ENCODE measurements at places on chromosomes 16 and 17.

DNA sequence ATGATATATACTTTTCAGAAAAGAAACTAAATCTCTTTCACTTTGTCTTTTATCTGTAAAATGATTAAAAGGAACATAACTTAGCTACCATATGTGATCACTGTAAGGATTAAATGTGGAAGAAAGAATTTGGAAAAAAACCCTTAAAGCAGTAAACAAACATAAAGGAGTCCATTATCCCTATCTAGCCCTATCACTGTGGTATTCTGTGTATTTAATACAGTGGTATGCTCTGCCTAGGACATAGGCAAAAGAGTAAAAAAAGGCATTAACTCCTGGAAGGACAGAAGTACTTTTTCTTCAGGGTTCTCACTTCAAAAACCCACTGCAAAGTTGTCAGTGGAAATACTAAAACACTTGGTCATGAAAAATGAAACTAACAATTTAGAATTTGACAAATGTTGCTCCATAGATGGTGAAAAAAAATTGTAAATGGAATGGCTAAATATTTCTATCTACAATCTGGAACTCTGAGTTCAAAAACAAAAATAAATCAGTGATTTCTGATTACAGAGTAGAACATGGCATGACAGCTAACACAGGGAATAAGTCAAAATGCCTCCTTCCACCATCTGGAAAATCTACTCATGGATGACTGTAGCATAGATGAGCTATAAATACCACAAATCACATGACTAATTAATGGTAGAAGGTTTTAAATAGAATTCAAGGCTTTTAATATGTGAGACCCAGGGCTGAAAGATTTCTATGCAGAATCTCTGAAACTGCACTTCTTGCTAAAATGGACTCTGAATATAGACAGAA lies 140.1 kb downstream of the ITFG1 start:
- no peak for DNase-seq

DNA sequence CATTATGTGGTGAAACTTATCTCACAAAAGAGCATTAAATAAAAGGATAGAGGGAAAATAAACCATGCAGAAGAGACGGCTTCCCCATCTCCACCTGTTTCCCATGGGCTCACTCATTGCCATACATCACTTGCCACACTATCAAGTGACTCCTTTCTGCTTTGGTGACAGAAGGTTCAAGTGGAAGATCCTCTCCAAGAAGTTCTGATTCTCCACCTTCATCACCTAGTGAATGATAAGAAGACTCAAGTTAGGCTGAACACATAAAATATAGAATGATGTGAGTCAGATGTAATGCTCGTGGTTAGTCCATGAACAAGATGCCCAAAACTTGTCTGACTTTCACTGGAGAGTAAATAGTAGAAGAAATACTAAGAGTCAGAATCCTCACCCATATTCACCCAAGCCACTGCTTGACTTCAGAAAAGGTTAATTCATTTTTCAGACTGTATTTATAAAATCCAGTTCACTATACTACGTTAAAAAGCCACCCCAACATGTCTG lies 100.1 kb upstream of the TOB1 start:
- no peak for DNase-seq

- no peak for DNase-seq
These were observed 16.0 kb upstream of the APPBP2 start for GRCh38 chr17:60542071-60542470.

DNA sequence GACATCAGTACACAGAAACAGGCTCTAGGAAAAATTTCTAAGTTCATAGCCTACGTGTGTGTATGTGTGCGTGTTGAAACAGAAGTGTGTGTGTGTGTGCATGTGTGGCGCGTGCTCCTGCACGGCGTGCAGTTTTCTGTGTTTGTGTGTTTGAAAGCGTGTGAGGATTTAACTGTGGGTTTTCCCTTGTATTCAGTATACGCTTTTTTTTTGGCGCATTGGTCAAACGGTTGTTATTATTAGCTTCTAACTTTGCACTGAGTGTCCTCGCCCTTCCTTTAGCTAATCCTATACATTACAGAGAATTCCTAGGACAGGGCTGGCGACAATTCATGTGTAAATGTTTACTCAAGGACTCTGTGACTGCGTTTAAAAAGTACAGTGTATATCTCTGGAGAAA lies 23.0 kb downstream of the TMC6 start:
- DNase-seq: no peak

GRCh38 chr16:1731073-1731472 lies 25.1 kb downstream of the MAPK8IP3 start:
- DNase-seq: no peak

GRCh38 chr16:89957216-89957785 lies 8.7 kb downstream of the DEF8 start:
- no peak for DNase-seq

- no peak for DNase-seq
These were observed 91.1 kb downstream of the TANGO6 start for GRCh38 chr16:68934402-68934801.

GRCh38 chr16:72878301-72879269 lies 169.3 kb downstream of the ZFHX3 start:
- peak; percentile 5 for DNase-seq

DNA sequence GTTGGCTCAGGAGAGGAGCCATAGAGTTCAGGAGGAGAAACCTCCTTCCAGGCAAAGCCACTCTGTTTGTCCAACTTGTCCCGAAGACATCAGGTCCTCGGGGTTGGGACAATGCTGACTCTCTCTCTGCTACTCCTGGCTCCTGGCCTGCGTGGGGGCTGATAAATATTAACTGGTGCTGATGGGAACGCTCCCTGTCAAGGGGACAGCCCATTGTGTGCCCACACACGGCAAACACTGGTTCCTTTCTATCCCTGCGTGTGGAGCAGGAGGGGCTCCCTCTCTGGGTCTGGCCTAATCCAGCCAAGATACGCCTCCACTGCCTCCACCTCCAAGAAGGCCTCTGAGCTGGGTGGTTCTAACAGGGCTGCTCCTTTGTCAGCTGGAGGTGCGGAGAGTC lies 4.4 kb downstream of the KIF19 start:
- no peak for DNase-seq

- DNase-seq: peak; percentile 51
These were observed 16.8 kb upstream of the DRG2 start for GRCh38 chr17:18070861-18071340.

GRCh38 chr16:69324013-69324531 lies 6.3 kb downstream of the PDF start:
- DNase-seq: no peak

- DNase-seq: no peak
These were observed 68.7 kb downstream of the N4BP1 start for GRCh38 chr16:48541108-48541786.

GRCh38 chr17:51427856-51428255 lies 167.5 kb downstream of the UTP18 start:
- no peak for DNase-seq

GRCh38 chr17:970364-970763 lies 9.2 kb downstream of the NXN start:
- no peak for DNase-seq

DNA sequence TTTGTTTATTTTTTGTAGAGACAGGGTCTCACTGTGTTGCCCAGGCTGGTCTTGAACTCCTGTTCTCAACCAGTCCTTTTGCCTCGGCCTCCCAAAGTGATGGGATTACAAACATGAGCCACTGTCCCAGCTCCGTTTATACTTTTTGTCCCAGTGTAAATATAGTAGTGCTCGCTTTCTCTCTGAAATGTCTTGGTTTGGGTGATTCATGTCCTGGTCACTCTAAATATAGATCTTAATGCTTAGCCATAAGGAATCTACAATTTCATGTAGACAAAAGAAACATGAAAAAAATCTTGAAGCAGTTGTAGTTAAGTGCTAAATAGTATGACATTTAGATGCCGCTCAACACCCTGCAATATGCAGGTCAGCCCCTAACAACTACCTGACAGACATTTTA lies 126.9 kb downstream of the KATNIP start:
- no peak for DNase-seq

DNA sequence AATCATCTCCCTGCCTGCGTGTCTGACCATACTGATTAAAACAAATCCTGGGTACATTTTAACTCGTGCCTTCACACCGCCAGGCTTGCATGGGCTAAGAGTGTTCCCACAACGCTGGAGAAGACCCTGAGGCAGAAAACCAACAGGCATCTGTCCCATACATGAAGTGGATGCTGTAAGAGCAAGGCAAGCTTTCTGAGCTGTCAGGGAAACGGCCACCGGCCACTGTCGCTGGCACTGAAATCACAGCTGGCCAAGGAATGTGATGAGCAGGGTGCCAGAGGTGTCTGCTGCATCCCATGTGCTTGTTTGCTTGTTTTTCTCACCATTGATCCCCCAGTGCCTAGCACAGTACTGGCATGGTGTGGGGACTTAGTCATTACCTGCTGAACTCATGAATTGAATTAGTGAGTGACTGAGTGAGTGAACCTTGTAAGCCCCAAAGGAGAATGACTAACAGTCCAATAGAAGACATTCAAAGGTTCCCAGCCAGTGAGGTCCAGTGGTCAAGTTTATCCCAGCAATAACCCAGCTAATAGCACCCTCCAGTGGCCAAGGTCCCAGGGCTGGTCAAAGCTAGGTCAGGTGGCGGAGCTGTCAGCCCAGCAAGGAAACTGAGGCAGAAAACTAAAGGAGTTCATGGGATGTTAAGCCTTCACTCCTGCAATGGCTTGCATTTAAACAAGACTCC lies 92.7 kb upstream of the CDH5 start:
- no peak for DNase-seq

DNA sequence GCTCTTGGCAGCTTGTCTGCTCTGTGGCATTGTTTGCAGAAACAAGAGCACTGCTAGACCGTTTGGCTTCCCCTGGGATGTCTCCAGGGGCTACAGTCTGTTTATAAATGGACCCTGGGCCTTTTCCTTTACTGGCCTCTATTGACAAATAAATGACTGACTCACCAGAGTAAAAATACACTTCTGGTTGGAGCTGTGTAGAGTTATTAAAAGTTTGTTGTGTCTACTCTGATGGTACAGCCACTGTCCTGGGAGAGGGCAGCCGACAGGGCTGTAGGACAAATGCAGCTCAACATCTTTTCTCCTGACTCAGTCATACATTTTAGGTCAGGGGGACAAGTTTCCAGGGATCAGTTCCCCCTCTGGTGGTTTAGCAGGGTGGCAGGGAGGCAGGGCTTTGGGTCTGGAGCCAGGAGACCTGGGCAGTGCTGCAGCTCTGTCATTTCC lies 30.0 kb downstream of the FOXL1 start:
- no peak for DNase-seq

DNA sequence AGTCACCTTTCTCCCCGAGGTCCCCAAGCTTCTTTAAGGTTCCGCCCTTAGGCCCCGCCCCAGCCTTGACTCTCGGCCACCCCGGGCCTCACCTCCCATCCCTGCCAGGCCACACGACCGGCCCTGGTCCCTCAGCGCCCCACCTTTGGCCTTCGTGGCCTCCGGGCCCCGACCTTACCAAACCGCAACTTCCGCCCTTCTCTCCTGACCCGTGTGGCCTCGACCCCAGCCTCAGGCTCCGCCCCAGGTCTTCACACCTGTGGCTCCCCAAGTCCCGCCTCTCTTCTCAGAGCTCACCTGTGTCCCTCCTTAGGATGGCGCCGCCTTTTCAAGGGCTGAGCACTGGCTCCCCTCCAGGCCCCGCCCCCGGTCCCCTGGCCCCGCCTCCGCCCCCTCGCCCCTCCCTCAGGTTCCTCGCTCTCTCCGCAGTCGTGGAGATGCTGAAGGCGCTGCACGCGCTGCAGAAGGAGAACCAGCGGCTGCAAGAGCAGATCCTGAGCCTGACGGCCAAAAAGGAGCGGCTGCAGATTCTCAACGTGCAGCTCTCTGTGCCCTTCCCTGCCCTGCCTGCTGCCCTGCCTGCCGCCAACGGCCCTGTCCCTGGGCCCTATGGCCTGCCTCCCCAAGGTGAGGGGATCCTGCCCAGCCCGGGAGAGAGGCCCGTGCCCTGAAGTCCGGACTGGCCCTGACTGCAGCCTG lies 10.0 kb upstream of the CISD3 start:
- DNase-seq: no peak

DNA sequence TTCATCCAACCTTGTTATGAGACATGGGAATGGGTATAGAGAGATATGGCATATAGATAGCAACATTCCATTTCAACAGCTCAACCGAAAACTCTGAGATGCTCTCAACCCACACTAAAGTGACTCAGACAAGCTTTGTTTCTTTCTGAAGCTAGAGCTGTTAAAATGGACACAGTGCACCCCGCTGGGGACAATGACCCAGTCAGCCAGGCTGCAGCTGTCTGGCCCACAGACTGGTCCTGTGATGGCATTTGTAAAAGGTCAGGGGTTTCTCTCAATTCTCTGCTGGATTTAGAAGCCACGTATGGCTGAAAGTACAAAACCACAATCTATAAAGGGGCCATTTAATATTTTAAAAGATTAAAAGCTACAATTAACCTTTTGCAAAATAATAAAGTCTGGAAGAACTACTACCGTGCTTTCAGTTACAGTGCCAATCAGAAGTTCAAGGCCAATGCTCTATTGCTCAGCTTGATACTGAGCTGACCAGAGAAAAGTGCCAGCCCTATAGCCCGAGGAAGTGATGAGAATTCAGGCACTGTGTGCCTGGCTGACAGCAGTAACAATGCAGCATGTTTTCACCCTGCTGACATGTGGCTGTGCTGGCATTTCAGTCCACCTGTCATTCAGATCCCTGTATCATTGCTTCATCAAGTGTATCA lies 60.2 kb downstream of the TEX2 start:
- DNase-seq: peak; percentile 78

DNA sequence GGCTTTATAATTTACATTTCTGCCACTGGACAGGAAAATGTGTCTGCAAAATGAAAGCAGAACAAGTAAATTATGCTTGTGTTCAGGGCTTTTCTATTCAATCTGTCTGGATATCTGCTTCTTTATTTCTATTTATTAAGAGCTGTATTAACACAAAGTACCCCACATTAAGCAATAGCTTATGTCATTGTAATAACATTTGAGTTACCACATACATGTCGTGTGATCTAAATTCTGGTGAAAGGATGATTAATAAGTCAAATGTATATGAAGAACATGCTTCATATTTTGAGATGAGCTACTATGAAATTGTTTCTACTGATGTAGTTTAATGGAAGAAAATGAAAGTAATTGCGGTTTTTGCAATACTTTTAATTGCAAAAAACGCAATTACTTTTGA lies 238.2 kb downstream of the KCNJ2 start:
- no peak for DNase-seq

GRCh38 chr17:676965-677364 lies 37.7 kb downstream of the VPS53 start:
- no peak for DNase-seq

- DNase-seq: no peak
These were observed 76.9 kb upstream of the CREBBP start for GRCh38 chr16:3957344-3957980.

- DNase-seq: no peak
These were observed 411.8 kb downstream of the MAF start for GRCh38 chr16:79188739-79189122.

- DNase-seq: no peak
These were observed 62.4 kb upstream of the FA2H start for GRCh38 chr16:74837056-74837455.

- no peak for DNase-seq
These were observed 2.2 kb downstream of the TOB1 start for GRCh38 chr17:50863931-50864330.

- DNase-seq: no peak
These were observed 9.9 kb downstream of the RARA start for GRCh38 chr17:40318830-40319391.

- no peak for DNase-seq
These were observed 411.7 kb downstream of the HS3ST3B1 start for GRCh38 chr17:14712611-14713021.

- DNase-seq: no peak
These were observed 6.7 kb downstream of the IL4R start for GRCh38 chr16:27320261-27321012.

All from Daoy (cell line).